ENCODE measurements at places on chromosomes 6 and 20. TPM values are rescaled to one million over a fixed set of nuclear protein-coding genes. Genes with fewer than 3 reads are reported as not detected.

- DNase-seq: peak; percentile 55
Observed at GRCh38 chr6:155174576-155175211, 89.1 kb upstream of the CLDN20 start.

APOBEC2 gene
- not detected for polyA plus RNA-seq

DNA sequence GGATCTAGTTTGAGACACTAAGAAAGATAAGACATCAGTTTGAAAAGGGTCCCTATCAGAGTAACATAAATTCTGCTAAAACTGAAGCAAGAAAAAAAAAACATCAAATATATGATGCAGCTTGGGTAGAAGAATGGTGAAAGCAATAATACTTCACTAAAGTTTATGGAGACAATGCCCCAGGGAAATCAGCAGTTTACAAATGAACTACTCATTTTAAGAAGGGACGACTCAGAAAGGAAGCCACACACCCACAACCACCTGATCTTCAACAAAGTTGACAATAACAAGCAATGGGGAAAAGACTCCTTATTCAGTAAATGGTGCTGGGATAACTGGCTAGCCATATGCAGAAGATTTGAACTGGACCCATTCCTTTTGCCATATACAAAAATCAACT, 143.5 kb downstream of the TPBG start:
- DNase-seq: no peak

GRCh38 chr6:110646419-110646698, 168.9 kb downstream of the CDK19 start:
- no peak for DNase-seq

DNA sequence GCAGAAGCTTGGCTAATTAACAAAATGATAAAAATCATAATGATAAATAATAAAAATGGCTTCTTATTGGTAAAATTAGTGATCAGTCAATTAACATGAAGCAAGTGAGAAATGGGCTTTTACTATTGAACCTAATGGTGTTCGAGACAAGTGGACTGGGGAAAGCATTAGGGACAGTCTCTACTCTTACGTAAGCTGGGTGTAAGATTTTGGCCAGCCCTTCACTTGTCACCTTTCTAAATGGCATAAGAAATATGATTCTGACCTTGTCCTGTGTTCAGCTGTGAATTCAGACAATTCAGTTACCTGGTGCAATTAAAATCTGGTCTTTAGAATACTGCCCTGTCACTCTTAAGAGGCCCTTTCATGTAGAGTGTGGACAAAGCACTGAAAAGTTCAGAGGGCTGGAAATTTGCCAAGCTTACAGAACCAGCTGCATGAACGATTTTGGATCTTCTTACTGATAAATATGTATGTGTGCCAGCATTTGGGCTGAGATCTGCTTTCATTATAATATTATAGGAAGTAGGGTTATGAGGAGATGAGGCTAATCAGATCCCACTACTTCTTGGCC, 115.9 kb downstream of the QRSL1 start:
- no peak for DNase-seq

GRCh38 chr6:125985979-125986300, 400 bp upstream of the TRMT11 start:
- no peak for DNase-seq

- DNase-seq: no peak
Observed at GRCh38 chr20:5402903-5403531, 86.3 kb upstream of the PROKR2 start.

GRCh38 chr20:57743450-57744095, 33.8 kb upstream of the PMEPA1 start:
- no peak for DNase-seq

- no peak for DNase-seq
Observed at GRCh38 chr20:21230220-21230619, 72.9 kb upstream of the XRN2 start.
